ENCODE measurements at places on chromosomes 13 and 19.

DNA sequence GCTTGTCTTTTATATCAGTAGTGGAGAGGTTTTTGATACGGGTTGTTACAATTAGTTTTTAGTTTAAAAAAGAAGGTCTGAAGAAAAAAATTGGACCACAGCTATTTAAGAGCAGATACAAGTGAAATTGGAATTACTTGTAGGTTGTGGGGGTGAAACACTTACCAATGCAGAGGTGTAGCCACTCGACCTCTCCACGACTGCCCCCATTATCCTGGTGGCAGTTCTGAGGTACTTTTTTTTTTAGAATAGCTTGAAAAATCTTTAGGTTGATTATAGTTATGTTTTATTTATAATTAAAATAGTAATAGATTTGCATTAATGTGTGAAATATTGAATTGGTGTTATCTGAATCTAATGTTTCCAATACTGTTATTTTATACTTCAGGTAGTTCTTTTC, 60.7 kb downstream of the PAN3 start:
- DNase-seq: no peak

GRCh38 chr19:14439014-14439413, 5.9 kb downstream of the PKN1 start:
- DNase-seq: no peak

DNA sequence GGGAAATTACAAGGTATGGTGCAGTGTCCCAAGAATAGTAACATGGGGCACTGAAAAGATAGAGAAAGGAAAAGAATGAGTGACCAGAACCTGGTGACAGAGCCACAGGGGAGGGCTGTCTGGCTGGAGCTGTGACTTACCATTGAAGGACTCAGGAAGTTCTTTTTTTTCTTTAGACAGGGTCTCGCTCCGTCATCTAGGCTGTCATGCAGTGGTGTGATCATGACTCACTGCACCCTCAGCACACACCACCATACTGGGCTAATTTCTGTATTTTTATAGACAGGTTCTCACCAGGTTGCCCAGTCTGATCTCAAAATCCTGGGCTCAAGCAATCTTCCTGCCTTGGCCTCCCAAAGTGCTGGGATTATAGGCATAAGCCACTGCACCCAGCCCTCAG, 8.8 kb upstream of the CPB2 start:
- DNase-seq: no peak

DNA sequence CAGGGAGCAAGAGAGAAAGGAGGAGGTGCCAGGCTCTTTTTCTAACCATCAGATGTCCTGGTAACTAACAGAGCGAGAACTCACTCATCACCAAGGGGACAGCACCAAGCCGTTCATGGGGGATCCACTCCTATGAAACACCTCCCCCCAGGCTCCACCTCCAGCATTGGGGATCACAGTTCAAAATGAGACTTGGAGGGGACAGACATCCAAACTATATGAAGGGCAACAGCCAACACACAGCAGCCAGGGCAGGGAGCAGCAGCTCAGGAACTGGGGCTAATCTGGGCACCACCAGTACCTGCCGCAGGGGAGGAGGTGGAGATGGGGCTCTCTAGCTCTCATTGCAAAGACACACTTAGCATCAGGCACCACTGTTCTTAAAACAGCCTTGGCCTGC, 34.3 kb upstream of the VSTM2B start:
- DNase-seq: no peak

DNA sequence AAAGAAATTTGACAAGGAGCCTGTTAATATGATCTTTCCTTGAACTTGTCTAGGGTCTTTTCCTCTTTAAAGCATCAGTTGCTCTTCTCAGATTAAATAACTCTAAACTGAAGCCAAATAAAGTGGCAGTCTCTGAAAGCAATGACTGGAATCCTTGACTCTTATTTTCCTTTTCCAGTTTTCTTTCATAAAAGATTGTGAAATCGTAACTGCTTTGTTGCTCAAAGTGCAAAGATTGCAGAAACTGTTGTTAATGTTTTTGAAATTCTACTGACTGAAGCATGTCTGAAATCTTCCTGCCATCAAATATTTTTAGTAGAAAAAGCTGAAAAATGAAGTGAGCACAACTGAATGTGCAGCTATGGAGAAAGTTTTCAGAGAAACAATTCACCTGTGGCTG, 1.9 kb downstream of the NHLRC3 start:
- no peak for DNase-seq

DNA sequence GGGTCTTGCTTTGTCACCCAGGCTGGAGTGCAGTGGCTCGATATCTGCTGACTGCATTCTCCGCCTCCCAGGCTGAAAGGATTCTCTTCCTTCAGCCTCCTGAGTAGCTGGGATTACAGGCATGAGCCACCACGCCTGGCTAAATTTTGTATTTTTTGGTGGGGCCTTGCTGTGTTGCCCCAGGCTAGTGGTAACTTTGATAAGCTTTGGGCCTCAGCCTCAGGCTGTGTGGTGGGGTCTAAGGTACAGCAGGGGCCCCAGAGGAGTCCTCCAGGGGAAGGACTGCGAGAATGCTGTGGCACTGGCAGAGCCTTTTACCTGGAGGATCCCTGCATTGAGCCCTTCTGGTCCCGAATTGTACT, 7.2 kb downstream of the DOT1L start:
- DNase-seq: no peak

GRCh38 chr13:51097353-51098043, 13.6 kb downstream of the C13orf42 start:
- no peak for DNase-seq

DNA sequence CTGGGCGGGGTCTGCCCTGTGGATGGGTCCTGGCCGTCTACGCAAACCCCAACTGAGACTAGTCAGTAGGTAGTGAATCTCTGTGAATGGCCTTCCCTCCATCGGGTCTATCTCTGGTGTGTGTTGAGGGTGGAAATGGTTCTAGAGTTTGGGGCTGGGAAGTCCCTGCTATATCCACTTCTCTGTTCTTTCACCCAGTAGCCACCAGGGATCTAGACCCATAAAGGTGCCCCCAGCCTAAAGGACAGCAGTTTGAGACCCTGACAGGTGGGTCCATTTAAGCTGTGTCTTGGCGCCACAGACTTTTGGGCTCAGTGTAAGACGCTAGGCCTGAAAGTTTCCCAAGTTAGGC, 57.7 kb downstream of the ZNF568 start:
- DNase-seq: no peak

- DNase-seq: no peak
Observed at GRCh38 chr13:52869621-52870020, 21.2 kb upstream of the PCDH8 start.

GRCh38 chr13:99467764-99468163, 33.5 kb upstream of the TM9SF2 start:
- DNase-seq: no peak

- no peak for DNase-seq
Observed at GRCh38 chr13:80083853-80084676, 256.9 kb downstream of the SPRY2 start.

DNA sequence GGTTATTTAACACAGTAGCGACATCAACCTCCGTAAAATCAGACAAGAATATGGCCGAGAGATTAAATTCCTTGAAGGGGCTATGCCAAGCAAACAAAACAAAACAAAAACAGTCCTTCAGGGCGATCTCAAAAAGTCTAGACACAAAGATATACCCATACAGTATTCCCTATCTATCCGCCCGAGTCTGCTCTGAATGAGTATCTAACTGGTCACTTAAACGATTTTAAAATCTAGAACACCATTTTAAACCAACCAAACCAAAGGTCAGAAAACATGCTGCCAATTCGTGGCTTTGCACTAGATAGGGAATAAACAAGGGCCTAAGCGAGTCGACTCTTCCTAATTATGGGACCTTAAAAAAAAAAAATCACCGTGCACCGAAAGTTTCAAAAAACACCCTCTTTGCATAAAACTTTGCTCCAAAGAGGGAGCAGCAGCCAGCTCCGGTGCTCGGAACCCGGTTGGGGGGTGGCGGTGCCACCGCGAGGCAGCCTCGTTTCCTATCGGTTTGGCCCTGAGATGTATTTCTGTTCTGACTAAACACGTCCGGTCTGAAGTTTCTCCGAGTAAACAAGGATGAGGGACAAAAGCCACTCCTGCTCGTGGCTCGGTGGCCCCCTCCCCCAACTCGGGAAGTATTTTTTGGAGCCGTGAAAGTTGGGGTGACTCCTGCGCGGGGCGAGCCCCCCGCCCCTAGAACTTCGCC, 1.8 kb downstream of the HMGB1 start:
- DNase-seq: no peak

DNA sequence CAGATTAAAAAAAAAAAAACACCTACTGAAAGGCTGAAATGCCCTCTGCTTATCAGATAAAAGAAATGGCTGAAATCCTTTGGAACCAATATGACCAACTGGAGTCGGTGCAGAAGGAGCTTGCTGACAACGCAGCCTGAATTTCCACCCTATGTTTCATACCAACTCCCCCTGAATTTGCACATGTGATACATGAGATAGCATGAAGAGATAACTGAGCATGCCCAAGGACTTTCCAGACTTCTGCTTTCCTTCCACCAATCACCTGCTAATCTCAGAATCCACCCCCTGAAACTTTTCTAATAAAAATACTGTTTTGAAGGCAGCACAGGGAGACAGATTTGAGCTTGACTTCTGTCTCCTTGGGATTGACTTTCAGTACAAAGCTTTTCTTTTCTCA, 32.2 kb upstream of the WDFY2 start:
- DNase-seq: no peak

GRCh38 chr13:23956106-23956505, 58.8 kb upstream of the C1QTNF9B start:
- no peak for DNase-seq

DNA sequence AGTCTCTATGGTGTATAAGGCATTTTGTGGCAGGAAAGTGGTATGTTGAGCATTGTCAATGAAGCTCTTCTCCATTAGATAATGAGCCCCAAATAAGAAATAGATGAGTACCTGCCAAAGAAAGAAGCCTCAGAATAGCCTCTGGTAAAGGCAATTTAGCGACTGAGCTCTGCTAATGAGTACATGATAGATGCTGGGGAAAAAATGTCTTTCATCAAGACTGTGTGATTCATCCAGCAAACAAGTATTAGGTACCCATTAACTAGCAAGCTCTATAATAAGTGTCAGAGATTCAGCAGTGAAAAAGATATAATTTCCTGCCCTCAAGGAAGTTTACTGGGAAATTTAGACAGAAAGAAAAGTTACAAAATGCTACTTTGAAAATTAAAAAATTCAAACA, 294.6 kb downstream of the ITGBL1 start:
- DNase-seq: no peak

All from progenitor cell of endocrine pancreas (in vitro differentiated cells).